ENCODE measurements at places on chromosomes 2 and 18.

GRCh38 chr2:103734911-103735310, 973.1 kb downstream of the TMEM182 start:
- DNase-seq = no peak

GRCh38 chr18:11119959-11120587, 29.3 kb downstream of the PIEZO2 start:
- DNase-seq = no peak

GRCh38 chr2:149023091-149023490, 15.4 kb upstream of the LYPD6B start:
- no peak for DNase-seq

GRCh38 chr2:47034973-47035609, 119.5 kb upstream of the MCFD2 start:
- no peak for DNase-seq

- no peak for DNase-seq
These were observed 491.0 kb downstream of the SOX11 start for GRCh38 chr2:6183226-6183625.

DNA sequence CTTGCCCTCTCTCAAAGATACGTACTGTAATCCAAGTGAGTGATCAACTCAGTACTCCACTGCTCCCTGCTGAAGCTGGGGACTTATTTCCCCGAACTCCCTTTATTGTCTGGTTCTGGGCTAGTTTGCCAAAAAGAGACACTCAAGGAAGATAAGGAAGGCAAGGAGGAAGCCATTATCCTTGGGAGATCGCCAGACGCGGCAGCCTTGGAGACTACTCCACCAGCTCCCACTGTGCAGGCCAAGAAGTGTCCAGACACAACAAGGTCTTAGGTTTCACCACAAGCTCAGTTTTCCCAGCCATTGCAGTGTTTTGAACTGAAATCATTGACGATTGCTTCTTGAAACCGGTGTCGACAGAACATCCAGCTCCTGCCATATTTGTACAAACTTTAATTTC, 439.6 kb upstream of the UBE2E3 start:
- DNase-seq = no peak

DNA sequence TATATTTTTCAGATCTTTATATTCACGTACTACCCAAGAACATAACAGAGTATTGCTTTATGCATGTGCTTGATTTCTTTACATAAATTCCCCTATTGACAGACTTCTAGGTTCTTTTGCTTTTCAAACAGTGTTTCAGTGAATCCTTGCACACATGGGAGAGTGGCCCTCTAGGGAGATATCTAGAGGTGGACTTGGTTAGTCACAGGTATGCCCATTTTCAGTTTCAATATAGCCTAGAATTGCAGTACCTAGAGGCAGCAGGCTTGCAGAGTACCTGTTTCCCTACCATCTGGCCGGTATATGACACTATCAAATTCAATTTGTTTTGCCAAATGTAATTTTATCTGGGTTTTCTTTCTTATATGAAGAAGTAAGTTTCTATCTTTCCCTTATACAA, 36.8 kb downstream of the EML6 start:
- DNase-seq = no peak

DNA sequence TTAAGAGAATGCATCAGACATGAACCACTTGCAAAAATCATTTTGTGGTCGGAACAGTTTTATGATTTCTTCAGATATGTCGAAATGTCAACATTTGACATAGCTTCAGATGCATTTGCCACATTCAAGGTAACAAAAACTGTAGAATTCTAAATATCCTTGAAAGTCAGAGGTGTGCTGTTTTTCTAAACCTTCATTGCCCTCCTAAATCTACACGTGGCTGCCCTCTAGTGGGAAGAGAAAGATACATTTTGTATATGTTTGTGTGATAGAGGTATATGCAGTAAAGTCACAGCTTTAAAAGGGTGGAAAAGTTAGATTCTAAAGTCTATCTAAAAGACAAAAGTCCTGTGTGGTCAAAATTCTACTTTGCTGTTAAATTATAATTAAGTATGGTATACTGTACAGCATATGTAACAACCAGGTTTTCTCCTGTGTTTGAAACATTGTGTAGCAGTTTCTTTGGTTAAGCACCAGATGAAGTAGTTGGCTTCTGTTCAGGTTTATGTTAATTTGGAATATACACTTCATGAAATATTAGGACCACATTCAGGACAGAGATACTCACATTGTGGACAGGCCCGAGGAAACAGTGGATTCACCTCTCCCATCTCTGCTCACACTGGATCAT, 65.9 kb upstream of the ITM2C start:
- peak; percentile 58 for DNase-seq

DNA sequence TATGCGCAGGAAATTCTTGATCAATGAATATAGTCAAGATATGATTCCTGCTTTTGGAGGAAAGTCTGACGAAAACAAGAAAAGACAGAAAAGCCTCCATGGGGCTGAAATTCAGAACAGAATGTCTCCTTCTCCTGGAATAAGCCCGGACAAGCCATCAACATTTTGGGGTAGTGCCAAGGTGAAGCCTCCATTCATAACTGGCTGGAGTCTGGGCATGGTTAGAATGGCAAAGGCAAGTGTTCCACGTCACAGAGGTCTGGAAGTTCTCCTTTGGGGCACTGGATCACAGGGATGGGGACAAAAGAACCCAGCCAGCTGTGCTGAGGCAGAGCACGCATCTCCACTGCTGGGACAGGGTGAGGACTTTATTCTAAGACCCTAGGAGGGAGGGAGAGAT, 505.7 kb downstream of the CMPK2 start:
- no peak for DNase-seq

DNA sequence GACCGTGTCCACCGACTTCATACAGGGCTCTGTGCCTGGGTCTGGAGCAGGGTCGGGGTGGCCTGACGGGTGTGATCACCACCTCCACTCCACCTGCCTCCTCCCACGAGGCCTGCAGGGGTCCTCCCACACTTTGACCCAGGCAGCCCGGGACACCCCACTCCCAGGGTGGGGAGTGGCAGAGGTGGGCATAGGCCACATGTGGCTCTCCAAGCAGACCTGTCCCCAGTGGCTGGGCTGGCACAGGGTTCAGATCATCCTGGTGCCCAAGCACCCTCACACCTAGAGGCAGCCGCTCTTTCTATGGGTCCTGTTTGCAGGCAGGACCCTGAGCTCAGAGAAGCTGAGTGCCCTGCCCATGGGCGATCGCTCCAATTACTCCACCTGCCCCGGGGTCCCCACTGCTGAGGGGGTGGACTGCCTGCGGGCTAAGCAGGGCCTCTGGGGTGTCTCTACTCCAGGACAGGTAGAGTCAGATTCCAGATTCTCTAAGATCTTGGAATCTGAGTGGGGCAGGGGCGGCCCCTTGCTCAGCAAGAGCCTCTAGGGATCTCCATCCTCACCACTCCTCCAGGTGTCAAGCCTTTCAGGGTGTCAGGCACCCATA, 1.4 kb downstream of the NEURL3 start:
- no peak for DNase-seq
